ENCODE measurements at places on chromosomes 16 and 17.

DNA sequence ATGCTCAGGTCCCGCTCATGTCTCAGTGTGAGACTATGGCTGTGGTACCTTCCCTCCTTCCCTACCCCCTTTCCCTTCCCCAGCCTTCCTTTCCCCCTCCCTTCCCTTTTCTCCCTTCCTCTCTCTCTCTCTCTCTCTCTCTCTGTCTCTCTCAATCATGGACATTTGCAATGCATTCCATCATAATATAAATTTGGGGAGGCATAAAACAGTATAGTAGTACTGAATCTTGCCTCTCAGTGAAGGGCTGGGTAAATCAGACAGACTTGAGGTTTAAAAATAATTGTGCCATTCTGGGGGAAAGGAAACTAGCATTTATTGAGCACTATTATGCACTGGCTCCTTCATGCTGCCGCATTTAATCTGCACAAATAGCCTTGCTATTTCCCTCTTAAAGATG lies 4.3 kb downstream of the ZKSCAN2 start:
- DNase-seq: no peak

DNA sequence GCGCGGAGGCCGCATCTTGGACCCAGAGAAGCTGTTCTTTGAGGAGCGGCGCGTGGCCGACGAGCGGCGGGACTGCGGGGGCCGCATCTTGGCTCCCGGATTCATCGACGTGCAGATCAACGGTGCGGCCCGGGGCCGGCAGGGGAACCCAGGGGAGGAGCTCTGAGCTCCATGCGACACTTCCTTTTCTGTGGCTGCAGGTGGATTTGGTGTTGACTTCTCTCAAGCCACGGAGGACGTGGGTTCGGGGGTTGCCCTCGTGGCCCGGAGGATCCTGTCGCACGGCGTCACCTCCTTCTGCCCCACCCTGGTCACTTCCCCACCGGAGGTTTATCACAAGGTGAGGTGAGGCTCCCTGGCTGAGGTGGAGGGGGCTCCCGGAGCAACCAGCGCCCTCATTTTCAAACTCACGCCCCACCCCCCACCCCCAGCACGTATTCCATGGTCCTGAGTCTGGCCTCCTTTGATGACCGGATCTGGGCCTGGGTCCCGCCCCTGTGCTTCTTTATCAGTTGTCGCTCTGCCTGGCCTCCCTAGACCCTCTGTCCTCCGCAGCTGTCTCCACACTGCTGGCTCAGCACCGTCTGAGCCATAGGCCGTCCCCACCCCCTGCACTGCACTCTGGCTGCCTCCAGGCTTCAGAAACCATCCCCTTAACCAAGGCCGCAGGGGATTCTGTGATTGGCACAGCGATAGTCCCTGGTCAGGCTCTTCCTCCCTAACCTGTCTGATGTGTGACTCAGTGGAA lies 787 bp downstream of the AMDHD2 start:
- DNase-seq: no peak

DNA sequence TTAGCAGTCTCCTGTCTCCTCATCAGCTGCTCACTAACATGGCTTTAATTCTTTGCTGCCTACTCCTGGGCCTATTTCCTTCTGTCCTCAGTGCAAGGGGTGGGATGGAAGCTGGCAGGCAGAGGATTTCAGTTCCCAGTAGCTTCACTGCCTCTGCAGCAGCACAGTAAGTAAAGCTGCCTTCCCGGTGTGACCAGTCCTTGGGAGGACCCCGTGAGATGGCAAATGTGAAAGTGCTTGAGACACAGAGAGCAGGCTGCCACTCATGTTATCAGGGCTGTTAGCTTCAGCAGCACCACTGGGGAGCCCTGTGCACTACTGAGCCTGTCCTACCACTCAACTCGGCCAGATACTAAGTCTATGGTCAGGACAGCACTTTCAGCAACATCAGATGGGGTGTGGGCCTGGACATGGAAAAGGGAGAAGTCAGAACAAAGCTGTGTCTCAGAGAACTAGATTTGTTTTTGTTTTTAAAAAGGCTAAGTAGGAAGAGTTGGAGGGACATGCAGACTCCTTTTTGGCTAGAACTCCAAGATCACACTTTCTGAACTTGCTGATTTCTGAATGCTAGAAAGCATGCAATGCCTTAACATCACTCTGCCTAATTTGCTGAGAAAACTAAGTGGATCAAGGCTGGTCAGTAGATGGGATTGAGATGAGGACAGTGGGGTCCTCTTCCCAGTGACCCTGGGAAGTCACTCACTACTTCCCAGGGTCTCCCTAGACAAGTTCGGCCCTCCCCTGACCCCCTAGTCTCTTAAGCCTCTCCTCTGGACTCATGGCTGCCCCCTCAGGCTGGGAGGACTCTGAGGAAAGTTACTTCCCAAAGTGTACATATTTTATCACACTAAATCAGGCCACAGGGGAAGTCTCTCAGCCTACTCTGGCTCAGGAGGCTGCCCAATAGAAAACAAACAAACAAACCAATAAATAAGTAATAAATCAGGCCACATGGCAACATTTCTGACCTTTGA lies 1.1 kb downstream of the ACSF2 start:
- DNase-seq: no peak

DNA sequence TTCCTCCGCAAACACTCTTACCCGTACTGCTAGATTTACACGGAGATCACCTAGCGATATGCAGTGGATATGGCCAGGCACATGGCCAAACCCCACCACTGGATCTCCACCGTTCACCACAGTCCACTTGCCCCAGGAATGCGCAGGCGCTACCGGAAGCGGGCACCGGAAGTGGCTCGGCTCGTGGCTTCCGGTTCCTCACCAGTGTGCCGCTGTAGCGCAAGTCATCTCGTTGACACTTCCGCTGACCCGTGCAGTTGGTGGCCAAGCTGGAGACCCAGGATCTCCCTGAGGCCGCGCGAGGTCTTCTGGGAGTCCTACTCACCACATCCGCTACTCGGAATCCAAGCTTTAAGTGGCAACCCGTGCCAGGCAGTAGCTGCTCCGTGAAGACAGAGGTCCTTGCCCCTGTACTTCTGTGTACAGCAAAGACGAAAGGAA lies 11.5 kb downstream of the ZNF597 start:
- no peak for DNase-seq

DNA sequence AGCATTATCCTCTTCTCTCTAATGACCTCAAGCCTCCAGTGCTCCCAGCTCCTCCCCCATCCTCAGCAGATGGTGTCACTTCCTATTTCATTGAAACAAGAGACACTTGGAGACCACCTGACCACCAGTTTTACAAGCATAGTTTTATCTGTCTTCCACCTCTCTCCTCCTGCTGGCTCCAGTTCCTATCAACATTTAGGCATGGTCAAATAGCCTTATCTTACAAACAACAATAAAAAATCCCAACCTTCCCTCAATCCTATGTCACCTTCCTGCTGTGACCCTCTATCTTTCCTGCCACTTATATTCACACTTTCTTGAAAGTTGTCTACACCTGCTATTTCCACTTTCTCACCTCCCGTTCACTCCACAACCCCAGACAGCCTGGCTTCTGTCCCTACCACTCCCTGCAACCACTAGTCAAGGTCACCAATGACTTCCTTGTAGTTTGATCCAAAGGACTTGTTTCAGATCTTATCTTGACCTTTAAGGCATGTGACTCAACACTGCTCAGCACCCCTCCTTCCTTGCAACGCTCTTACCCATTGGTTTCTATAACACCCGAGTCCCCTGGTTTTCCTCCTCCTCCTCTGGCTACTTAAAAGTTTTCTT lies 4.3 kb upstream of the NTN1 start:
- no peak for DNase-seq

DNA sequence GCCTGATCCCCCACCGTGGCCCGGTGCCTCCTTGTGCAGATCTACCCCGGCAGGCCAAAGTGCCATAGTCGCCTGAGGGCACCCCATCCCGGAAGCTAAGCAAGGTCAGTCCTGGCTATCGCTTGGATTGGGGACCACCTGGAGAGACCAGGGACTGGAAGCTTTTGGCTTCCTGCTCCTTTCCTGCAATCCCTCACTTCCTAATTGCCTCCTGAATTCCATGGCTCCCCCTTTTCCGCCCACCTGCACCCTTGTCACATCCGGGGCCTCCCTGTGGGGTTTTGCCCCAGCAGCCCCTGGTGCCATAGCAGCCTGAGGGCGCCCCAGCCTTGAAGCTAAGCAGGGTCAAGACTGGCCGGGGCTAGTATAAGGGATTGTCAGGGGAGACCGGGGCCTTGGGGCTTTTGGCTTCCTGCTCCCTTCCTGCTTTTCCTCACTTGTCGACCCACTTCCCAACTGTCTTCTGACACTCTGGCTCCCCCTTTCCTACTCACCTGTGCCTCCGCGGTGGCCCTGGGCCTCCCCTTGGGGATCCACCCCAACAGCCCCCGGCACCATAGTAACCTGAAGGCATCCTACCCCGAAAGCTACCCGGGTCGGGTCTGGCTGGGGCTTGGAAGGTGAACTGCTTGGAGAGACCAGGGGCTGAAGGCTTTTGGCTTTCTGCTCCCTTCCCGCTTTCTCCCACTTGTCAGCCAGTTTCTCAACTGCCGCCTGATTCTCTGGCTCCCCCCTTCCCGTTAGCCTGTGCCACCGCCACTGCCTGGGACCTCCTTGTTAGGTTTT lies 2293.6 kb downstream of the TP53TG3F start:
- DNase-seq: no peak

- no peak for DNase-seq
Measured at GRCh38 chr16:51326131-51326856, 175.2 kb upstream of the SALL1 start.

GRCh38 chr16:10919003-10919351 lies 23.3 kb downstream of the DEXI start:
- no peak for DNase-seq

- no peak for DNase-seq
Measured at GRCh38 chr17:2054512-2055291, at the start of gene HIC1. Gene HIC1 (plus strand): TSS chr17:2055103. CDS start chr17:2056691, 1,588 bp downstream.

Data from cerebellar nuclear complex (tissue), 1 donor.